ENCODE measurements at places on chromosomes 3 and 15.

DNA sequence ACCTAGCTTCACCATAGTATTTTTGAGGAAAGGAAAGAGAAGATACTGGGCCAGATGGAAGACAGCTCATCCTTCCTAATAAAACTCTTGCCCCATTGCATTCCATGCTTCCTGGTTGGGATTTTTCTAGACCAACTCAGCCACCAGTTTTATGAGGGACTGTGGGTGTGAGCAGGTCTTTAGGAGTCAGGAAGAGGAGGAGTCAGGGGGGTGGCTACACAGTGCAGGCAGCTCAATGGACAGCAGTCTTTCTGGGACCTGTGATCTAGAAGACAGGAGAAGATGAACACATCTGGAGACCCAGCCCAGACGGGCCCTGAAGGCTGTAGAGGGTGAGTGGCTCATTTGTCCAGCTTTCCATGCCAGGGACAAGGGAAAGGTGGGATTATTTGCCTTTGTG lies at the start of gene NOX5:
NOX5 (plus strand) TSS at position 242 of the 400 bp plus-strand sequence; CDS start at position 283, 41 bp downstream.
- DNase-seq: no peak

GRCh38 chr3:104392327-104392726 lies 974.4 kb upstream of the ALCAM start:
- no peak for DNase-seq

DNA sequence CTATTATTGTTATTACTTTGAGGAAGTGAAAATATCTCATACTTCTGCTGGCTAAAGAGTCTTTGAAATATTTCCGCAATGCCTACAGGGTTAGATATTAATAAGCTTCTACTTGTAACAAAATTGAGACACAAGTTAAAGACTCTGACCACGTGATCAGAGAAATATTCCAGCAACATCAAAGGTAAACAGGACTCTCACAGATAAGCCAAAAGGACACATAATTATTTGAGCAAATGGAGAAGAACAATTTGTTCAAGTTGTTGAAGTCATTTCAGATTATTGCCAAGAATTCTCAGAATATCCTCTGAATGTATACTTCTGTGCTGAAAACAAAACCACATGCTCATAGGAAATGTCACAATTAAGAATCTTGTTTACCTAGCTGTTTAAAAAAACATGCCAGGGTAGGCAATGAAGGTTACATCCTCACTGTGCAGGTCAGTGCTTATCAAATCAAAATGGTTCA lies 225.8 kb upstream of the ALCAM start:
- no peak for DNase-seq

DNA sequence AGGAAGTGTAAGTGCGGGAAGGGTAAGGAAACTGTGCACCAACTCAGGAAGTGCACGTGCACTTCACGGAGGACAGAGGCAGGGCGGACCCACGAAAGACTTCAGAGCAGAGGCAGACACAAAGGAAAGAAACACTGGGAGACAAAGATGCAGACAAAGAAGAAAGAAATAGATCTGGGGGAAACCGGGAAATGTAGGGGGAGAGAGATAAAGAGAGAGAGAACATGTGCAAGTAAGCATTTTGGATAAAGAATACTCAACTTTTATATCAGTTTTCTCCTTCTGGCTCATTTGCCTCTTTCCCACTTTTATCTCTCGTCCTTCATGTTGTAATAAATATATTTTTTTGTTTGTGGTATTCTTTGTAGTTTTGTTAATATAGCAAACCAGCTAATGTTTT lies 204.2 kb downstream of the WDR72 start:
- DNase-seq: no peak

GRCh38 chr3:53030619-53031449 lies 15.0 kb downstream of the SFMBT1 start:
- DNase-seq: no peak

DNA sequence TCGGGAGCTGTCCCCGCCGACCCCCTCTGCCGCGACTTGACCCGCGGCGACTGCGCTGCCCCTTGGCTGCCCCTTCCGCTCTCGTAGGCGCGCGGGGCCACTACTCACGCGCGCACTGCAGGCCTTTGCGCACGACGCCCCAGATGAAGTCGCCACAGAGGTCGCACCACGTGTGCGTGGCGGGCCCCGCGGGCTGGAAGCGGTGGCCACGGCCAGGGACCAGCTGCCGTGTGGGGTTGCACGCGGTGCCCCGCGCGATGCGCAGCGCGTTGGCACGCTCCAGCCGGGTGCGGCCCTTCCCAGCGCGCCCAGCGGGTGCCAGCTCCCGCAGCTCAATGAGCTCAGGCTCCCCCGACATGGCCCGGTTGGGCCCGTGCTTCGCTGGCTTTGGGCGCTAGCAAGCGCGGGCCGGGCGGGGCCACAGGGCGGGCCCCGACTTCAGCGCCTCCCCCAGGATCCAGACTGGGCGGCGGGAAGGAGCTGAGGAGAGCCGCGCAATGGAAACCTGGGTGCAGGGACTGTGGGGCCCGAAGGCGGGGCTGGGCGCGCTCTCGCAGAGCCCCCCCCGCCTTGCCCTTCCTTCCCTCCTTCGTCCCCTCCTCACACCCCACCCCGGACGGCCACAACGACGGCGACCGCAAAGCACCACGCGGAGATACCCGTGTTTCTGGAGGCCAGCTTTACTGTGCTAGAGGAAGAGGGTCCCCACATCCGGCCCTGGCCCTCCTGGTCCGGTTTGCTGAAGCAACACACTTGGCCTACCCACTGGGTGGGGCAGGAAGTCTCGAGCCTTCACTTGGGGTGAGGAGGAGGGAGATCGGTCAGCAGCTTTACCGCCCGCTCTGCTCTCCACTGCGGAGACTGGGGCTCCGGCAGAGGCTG lies at the start of gene RASSF1:
RASSF1 (minus strand) TSS at position 389 of the 882 bp plus-strand sequence; CDS start at position 358, 31 bp downstream.
- peak; percentile 41 for DNase-seq
